Stimulated activated CD4-positive, alpha-beta T cell treated with anti-CD3 and anti-CD28 coated beads, Interleukin-2, amount 100 ng/mL, for 48 hours (primary cell): ENCODE measurements at places on chromosomes 13 and 19.

DNA sequence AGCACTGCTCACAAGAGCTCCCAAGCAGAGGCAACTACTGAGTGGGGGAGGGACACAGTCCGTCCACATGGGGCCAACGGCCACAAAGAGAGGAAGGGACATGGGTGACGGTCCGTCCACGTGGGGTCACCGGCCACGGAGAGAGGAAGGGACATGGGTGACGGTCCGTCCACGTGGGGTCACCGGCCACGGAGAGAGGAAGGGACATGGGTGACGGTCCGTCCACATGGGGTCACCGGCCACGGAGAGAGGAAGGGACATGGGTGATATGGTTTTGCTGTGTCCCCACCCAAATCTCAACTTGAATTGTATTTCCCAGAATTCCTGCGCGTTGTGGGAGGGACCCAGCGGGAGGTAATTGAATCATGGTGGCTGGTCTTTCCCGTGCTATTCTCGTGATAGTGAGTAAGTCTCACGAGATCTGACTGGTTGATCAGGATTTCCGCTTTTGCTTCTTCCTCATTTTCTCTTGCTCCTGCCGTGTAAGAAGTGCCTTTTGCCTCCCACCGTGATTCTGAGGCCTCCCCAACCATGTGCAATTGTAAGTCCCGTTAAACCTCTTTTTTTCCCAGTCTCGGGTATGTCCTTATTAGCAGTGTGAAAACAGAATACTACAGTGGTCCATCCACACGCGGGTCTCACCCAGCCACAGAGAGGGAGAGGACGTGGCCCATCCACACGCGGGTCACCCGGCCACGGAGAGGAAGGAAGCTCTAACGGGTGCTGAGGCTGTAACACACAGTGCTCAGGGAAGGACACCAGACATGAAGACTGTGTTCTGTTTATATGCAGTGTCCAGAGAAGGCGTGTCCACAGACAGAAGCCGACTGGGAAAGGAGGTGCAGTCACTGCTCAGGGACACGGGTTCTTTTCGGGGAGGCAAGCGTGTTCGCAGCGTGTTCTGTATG, 48.5 kb downstream of the GAS6 start:
- peak; percentile 25 for DNase-seq

- no peak for DNase-seq
Measured at GRCh38 chr19:33699754-33700407, 78.1 kb downstream of the CHST8 start.

DNA sequence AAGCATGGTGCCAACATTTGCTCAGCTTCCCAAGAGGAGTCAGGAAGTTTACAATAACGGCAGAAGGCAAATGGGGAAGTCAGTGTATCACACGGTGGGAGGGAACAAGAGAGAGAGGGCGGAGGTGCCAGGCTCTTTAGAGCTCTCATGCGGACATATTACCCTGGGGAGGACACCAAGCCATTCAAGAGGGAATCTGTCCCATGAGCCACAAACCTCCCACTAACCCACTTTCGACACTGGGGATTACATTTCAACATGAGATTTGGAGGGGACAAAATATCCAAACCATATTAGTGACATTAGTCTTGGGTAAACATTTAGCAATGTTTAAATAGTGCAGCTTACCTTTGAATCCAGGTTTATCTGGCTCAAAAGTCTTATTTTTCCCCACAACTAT, 69.9 kb downstream of the SLAIN1 start:
- DNase-seq: no peak

GRCh38 chr13:59532405-59532804, 631.3 kb downstream of the DIAPH3 start:
- no peak for DNase-seq

GRCh38 chr19:35890113-35890650, 10.2 kb downstream of the NFKBID start:
- DNase-seq: no peak
